ENCODE measurements at places on chromosomes 3 and 15.

DNA sequence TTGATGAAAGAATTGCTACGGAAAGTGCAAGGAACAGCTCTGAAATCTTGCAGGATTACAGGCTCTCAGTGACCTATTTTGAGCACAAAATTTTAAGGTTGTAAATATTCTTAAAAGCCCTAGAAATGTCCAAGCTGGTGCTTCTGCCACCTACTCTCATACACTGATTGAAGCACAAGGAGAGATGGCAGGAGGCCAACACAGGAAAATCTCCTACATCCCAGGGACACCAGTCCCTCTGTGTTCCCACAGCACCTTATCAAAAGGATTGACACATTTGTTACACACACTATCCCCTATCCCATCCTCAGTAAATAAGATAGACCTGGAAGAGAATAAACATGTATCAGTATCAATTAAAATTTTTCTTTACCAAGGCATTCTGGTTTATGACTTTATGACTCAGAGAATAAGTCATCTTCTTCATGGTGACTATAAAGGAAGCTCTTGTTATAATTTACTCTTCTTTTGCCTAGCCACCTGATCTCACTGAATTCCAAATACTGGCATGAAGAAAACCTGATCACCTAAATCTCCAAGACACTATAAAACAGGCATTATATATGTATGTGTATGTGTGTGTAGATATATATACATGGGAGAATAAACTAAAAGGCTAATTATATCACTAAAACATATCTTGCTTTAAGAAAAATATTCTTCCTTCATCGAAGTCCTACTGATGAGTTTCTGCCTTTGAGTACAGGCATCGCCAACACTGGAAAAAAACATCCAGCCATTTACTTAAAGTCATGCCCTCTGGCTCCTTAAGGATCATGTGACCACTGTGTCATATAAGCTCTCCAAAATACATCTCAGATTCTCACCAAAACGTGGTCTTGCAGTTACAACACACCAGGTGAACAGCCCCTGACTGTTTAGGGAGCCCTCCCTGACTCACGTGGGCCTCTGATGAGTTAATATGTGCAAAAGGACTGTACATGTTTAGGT lies 208.1 kb upstream of the NR2F2 start:
- no peak for DNase-seq

DNA sequence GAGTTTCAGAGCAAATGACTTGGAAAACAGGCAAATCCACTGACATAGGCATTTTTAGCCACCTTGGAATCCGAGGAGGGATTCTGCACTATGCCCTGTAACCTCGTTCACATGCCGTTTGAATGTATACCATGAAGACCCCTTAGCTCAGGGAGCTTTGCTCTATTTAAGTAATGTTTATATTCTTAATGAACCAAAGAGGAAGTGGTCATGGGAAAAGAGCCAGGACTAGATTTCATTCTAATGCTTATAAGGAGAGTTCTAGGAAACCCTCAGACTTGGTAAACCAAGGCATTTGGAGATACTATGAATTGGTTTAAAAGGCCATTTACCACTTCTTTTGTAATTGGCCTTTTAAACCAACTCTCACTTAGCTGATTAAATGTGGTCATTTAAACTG lies 178.9 kb downstream of the IGF1R start:
- no peak for DNase-seq

- DNase-seq: no peak
Observed at GRCh38 chr15:70090436-70091296, 7.1 kb downstream of the TLE3 start.

- DNase-seq: no peak
Observed at GRCh38 chr3:146454796-146455195, 14.6 kb downstream of the PLSCR2 start.

DNA sequence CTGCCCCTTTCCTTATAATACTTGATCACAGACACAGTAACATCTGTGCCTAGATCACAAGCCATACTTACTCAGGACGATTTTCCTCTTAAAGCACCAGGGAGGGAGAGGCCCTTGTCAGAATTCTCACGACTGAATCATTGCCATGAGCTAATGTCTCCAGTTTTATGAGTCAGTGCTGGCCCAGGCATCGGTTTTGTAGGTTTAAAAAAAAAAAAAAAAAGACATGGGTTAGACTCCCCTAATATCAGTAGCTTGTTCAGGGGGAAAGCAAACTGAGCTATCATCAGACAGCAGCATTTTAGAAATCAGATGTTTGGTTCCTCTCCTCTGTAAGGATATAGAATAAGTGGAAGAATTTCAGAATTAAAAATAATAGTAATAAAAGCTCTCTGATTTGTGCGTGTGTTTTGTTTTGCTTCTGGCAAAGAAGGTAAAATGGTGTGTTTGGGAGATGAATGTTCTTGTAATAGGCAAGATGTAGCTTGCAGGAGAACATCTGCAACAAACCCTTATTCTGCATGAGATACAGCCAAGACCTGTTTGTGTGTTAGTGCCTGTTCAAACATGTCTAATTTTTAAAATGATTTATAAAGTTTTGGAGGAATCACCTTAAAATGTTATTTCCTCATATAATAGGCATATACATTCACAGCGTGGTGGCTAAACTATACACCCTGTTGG lies 193.6 kb downstream of the TP63 start:
- no peak for DNase-seq

GRCh38 chr3:111012388-111013248 lies 59.0 kb upstream of the NECTIN3 start:
- no peak for DNase-seq

DNA sequence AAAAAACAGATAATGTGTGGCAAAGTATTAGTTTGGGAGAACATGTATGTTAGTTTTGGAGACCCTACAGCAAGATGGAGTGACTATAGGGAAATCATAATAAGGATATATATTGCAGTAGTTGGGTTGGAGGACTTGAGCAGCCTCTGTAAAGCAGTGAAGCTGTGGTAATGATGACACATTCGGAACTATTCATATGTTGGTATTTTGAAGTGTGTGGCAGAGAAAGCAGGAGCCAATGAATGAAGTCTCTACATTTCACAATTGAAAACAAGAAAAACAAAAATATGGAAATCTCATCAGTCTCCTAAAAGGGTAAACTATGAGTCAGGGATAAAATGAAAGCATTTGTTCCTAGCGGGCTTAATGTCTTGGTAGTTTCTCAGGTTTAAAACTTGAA lies 645.9 kb downstream of the OTOL1 start:
- DNase-seq: no peak

DNA sequence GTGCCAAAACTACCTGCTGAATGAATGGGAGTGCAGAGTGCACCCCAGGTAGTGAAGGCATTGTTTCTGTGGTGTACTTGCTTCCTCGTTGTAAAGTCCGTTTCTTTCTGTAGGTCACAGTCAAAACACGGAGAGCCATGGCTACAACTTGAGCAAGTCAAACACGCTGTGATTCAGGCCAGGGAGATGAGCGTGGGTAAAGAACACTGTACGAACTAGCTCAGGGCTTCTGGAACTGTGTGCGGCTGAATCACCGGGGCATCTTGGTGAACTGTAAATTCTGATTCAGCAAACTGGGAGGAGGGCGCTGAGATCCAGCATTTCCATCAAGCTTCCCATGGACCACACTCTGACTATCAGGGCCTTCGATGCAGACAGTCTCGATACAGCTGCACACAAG lies 5.0 kb upstream of the TNK2 start:
- DNase-seq: no peak

All from NCI-H187 treated with DMSO at 0.1 percent for 48 hours (cell line).